ENCODE measurements at places on chromosomes 2 and 18. TPM values are rescaled to one million over a fixed set of nuclear protein-coding genes. Genes with fewer than 3 reads are reported as not detected.

DNA sequence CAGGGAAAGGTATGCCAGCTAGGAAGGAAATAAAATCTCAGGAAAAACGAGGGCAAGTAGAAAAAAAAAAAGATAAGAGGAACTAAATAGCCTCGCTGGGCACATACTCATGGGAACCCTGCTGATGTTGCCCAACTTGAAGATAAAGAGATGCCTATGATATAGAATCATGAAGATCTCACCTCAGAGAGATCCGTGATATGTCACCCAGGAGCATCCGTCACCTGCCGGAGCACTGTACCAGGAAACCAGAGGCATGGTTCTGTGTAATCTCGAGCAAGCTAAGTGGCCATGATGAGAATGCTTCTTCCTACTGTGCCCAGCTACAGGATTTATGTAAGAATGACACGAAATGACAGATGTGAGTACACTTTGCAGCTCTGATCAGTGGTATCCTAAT, 40.0 kb downstream of the CYP1B1 start:
- peaks cover 4% of the 10 kb centered on the region for H3K4me1 ChIP-seq
- H3K36me3 ChIP-seq, result no peaks in the 10 kb centered on the region
- H3K4me3 ChIP-seq, result no peak overlapping the region
- no peak for DNase-seq
- no peak overlapping the region for H3K27ac ChIP-seq
- H3K27me3 ChIP-seq, result no peaks in the 10 kb centered on the region

- H3K27me3 ChIP-seq, result no peaks in the 10 kb centered on the region
- no peaks in the 10 kb centered on the region for H3K4me1 ChIP-seq
- H3K36me3 ChIP-seq, result no peaks in the 10 kb centered on the region
These were observed 4.2 kb upstream of the WDFY1 start for GRCh38 chr2:223949241-223949840.

DNA sequence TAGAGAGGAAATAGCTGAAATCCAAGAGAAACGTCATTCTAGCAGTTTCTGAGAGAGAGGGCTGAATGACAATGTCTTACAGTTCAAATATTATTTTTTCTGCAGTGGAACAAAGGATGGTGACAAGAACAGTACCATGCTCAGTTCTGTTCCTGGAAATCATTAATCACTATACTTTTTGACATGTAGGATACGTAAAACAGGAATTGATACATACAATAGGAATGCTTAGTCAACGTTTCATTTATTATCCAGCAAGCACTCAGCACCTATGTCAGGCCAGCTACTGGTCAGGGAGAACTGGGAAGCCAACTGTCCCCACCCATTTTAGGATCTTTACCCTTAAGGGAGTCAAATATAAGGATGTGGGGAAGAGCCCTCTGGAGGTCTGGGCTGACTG, 114.7 kb downstream of the DHRS9 start:
- H3K27ac ChIP-seq, result no peak overlapping the region
- no peaks in the 10 kb centered on the region for H3K27me3 ChIP-seq
- no peak overlapping the region for H3K4me3 ChIP-seq
- H3K4me1 ChIP-seq, result no peaks in the 10 kb centered on the region

- H3K4me1 ChIP-seq, result no peaks in the 10 kb centered on the region
- DNase-seq, result no peak
- H3K36me3 ChIP-seq, result no peaks in the 10 kb centered on the region
- no peak overlapping the region for H3K4me3 ChIP-seq
These were observed 83.5 kb upstream of the SKOR2 start for GRCh38 chr18:47334966-47335365.

DNA sequence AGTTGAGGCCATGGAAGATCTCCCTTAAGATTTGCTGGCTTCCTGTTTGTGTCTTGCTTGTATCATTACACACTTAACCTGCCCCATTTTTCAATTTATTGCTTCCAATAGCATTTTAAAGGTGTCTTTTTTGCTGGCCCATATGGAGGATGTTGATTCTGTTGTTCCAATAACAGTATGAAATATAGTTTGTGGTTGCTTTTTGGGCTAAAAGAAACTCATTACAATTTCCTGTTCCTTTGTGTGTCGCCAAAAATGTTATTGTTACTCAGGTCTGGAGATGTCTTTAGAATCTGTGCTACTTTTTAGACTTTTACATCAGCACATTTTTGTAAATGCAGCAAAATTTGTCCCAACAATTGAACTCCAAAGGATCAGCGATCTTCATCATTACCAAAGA, 234.0 kb upstream of the ITGA4 start:
- H3K36me3 ChIP-seq, result no peaks in the 10 kb centered on the region
- H3K27me3 ChIP-seq, result no peaks in the 10 kb centered on the region
- no peak overlapping the region for H3K4me3 ChIP-seq
- no peak for DNase-seq

DNA sequence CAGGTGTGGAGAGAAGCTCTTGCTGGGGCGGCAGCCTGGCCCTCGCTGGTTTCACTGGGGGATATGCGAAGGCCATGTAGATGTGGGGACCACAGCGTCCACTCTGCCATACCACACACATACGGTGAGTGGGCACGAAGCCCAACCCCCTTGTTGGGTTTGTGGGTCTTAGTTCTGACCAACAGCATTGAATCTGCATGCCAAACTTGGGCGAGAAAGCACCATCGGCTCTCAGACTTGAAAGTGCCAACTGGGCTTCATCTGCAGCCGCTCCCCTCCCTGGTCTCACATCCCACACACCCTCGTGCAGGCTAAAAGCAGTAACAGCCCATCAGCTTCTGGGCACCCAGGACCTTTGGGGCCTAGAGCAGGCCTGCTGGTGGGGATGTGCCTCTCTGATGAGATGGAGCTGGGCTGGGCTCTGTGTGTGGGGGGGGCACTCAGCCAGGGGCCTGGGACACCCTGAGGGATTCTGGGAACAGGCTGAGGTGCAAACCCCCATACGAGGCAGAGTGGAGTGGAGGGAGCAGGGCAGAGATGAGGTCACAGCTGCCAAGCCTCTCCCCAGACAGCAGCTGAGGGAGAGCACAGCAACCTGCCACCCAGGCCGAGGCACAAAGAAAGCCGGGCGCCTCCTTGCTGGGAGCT, 264.4 kb downstream of the TWIST2 start:
- no peak for DNase-seq
- no peaks in the 10 kb centered on the region for H3K36me3 ChIP-seq
- H3K27me3 ChIP-seq, result no peaks in the 10 kb centered on the region
- H3K4me3 ChIP-seq, result no peak overlapping the region
- no peaks in the 10 kb centered on the region for H3K4me1 ChIP-seq

- H3K4me1 ChIP-seq, result peaks cover 3% of the 10 kb centered on the region
- H3K27me3 ChIP-seq, result no peaks in the 10 kb centered on the region
These were observed 191.4 kb downstream of the LDLRAD4 start for GRCh38 chr18:13409997-13410396.

RAB6C gene
- total RNA-seq, result not detected

ITGA4 gene
- 109 TPM for total RNA-seq

CYB5A gene
- 264 TPM for total RNA-seq

RFTN2 gene
- 1.3 TPM for total RNA-seq

CCDC68 gene
- 78.2 TPM for total RNA-seq
